Mucosa of descending colon (tissue), 3 donors: ENCODE measurements at places on chromosomes 5 and 9. TPM values are rescaled to one million over a fixed set of nuclear protein-coding genes. Genes with fewer than 3 reads are reported as not detected.

The C8G gene
- 15.4 TPM for total RNA-seq

The GFI1B gene
- total RNA-seq: 1.4 TPM

The FBLL1 gene
- total RNA-seq: 0.76 TPM

The MORN5 gene
- total RNA-seq: not detected

The CCNJL gene
- 8.7 TPM for total RNA-seq

The TSLP gene
- 0.14 TPM for total RNA-seq

The PCDHGA7 gene
- total RNA-seq: 1.7 TPM

The SH3GL2 gene
- total RNA-seq: 0.63 TPM

- no peak for DNase-seq
Measured at GRCh38 chr9:106677374-106677773, 185.6 kb upstream of the ZNF462 start.

- peak; percentile 99 for DNase-seq
Measured at GRCh38 chr9:86282077-86282978, at the start of gene ISCA1. ISCA1 (minus strand) TSS chr9:86282538; CDS start chr9:86282458, 80 bp downstream.

- DNase-seq: no peak
Measured at GRCh38 chr9:123099042-123099441, 65.6 kb downstream of the GPR21 start.

DNA sequence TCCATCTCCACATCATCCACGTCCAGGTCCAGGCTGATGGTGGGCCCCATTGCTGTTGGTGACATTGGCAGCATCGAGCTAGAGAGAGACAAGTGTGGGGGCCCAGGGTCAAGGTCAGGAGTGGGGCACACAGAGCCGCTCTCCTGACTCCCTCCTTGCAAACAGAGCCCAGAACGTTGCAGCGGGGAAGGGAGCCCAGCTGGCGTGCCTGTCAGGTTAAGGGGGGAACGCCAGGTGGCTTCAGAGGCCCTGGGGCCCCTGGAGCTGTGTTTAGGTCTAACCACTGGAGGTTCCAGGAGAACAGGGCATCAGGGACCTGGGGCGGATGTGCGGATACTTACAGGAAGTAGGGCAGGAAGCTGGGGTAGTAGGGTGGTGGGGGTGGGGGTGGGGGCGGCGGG lies 7.5 kb downstream of the RNF44 start:
- DNase-seq: peak; percentile 17

DNA sequence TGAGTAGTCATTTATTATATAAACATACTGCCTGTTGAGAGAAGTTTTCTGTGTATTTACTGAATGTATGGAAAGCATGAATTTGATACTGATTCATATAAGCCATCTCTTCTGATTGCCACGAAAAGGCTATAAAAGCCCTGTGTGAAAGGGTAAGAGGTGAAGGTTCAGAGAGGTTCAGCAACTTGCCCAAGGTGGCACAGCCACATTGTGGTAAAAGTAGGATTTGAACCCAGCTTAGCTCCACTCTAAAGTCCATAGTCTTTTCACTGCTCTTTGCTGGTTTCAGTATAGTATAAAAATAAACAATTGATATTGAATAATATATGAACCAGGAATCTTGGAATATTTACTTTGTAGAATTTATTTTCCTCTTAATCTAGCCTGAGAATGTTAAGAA lies 71.3 kb downstream of the VCAN start:
- DNase-seq: no peak

DNA sequence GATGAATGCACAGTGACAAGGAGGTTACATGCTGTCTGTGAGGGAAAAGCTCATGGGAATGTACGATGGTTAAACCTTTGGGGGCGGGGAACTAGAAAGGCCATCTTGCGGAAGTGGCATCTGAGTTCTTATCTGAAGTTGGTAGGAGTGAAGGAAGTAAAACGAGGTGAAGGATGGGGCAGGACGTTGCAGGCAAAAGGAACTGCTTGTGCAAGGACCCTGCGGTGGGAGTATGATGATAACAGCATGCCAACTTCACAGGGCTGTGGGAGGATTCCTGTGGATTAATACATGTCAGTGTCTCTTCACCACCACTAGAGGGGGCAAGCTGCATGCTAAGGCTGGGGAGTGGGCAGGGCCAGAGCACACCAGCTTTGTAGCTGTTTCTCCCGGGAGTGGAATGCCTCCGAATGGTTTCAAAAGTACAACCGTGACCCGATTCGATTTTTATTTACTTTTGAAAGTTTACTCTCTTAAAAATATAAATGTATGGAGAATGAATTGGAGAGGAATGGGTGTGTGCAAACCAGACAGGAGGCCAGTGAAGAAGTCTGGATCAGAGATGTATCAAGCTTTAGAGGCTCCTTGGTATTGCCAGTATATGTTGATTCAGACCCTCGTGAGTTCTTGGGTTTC lies 62.5 kb downstream of the CYFIP2 start:
- DNase-seq: peak; percentile 59

DNA sequence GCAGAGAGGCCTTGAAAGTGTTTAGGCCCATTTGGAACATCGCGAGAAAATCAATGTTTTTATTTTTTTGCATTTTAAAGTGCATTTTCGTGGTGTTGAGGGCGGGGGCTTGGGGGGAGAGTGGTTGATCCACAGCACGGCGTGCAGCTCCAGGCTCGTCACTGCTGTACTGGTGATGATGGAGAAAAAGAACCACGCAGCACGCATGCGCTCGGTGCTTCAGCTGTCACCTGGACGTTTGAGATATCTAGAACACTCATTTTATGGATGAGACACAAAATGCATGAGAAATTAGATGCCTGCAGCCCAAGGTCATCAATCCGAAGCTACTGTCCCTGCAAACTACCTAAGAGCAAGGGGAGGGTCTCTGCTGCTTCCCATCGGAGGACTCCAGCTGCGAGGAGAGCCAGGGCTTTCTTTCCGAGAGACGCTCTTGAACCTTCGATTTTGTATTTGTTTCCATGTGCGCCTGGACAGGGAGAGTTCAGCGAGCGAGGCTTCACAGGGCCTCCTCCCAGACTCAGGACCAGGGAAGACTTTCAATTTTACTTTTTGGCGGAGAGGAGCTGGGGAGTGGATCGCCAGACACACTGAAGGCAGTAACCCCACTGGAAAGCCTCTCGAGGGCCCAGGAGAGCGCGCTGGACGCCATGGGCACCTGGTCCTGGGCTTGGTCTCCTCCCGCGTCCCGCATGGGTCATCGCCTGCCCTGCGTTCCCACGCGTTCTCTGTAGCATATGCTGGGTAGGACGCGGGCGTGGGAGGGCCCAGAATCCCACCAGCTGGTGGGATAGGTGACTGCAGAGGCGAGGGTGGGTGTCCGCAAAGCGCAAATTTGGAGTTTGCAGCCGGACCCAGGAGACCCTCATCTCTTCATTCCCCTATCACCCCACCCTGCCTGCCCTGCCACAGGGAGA lies 2.5 kb downstream of the DMRT2 start:
- DNase-seq: peak; percentile 41

GRCh38 chr5:134794082-134794481 lies 35.5 kb downstream of the DDX46 start:
- DNase-seq: no peak

DNA sequence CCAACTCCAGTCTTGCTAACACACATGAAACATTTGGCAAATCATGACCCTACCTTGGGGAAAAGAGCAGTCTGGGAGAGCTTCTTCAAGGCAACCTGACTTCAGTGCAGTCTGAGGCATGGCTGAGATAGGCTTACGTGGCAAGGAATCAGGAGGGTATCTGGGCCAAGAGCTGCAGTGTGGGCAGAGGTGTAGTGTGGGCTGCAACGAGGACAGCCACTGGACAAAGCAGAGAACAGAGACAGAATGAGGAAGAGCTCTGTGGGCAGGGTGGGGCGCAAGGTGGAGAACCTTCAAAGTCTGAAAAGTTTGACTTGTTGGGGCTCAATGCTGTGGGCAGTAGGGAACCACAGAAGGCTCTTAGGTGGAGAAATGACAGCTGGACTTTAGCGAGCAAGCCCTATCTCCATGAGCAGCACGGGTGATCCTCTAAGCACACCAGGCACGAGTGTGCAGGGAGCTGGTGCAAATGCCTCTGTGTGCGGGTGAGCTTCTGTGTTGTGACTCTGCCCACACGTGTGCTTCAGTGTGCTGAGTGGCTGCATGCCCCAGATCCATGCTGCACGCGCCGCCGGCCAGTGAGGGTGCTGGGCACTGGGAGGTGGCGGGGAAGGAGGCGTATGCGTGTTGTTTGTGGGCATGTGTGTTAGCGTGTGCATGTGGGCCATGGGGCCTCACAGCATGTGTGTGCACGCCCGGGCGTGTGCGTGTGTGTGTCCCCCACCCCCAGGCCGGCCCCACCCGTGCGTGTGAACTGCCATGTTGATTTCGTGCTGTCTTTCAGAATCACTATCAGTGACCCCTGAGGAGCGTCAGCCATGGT lies 23.3 kb downstream of the GOLGA2 start:
- DNase-seq: no peak

- DNase-seq: no peak
Measured at GRCh38 chr9:96460882-96461281, 10.9 kb downstream of the HABP4 start.

- no peak for DNase-seq
Measured at GRCh38 chr5:145906401-145906800, 30.0 kb upstream of the SH3RF2 start.

DNA sequence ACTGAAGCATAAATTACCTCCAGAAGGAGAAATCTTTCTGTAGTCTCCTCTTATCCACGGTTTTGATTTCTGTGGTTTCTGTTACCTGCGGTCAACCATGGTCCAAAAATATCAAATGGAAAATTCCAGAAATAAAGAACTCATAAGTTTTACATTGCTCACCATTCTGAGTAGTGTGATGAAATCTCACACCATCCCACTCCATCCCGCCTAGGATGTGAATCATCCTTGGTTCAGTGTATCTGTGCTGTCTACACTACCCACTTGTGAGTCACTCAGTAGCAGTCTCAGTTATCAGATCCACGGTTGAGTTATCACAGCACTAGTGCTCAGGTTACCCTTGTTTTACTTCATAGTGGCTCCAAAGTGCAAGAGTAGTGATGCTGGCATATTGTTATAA lies 371.2 kb downstream of the NFIB start:
- no peak for DNase-seq

DNA sequence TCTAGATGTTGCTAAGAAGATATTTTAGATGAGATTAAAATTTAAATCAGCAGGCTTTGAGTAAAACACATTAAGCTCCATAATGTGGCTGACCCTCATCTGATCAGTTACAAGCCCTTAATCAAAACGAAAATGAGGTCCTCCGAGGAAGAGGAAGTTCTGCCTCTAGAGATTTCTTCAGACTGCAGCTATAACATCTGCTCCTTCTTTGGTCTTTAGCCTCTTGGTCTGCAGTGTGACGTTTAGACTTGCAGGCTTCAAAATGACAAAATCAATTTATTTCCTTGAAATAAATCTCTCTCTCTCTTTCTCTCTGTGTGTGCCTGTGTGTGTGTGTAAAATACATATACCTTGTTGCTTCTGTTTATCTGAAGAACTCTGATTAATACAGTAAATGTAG lies 1429.8 kb upstream of the CDH9 start:
- no peak for DNase-seq

GRCh38 chr5:78594610-78595457 lies 53.7 kb downstream of the LHFPL2 start:
- DNase-seq: no peak

DNA sequence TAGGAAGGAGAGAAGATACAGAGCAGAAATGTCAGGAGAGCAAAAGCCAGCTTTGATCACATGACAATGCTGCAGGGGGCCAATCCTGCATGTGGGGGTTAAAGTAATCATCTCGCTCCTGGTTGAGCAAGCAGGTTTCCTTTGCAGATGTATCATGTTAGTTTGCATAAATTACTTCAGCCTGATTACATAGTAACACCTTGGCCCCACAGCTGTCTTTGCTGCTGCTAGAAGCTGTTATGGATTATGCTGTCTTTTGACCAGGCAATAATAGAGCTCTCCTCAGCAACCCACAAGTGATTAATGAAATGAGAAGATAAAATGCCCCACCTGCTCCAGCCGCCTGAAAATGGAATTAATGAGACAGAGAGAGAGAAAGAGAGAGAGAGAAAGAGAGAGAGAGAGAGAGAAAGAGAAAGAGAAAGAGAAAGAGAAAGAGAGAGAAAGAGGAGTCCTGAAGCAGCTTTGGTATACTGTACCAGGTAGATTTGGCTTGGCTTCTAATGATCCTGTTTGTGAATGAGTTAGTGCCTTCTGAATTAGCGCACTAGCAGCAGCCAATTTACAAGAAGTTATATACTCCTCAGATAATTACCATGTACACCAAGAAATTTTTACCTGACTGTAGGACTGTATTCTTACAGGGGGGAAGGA lies 174.3 kb upstream of the RORB start:
- DNase-seq: no peak

- no peak for DNase-seq
Measured at GRCh38 chr5:26009742-26010141, 1028.6 kb downstream of the CDH9 start.

- no peak for DNase-seq
Measured at GRCh38 chr9:70108181-70108580, 64.5 kb downstream of the MAMDC2 start.

DNA sequence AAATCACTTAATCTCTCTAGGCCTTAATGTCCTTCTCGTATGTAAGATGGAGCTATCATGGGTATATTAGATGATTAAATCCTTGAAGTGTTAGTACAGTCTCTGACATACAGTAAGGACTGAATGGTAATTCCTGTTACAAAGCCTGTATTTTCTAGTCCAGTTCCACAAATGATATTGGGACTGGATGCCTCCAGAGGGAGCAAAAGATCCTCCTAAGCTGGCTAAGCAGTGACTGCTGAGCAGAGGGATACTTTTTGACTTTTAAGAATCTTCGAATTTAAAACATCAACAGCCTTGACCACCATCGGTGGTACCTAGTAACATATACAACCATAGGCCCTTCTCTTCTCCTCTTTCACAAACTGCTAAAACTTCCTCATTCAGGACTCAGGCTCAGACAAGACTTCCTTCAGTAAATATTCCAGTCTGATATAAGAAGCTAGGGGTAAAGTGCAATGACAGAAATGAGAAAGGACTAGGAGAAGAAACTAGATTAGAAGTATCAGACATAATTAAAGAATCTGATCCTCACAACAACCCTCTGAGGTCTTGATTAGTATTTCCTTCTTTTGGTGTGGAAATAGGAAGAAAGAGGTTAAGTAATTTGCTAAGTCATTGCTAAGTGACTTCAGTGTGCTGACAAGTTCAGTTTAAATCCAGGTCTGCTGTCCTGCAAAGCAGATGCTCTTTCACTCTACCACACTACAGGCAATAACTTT lies 13.9 kb downstream of the PTAR1 start:
- no peak for DNase-seq

- no peak for DNase-seq
Measured at GRCh38 chr5:177146891-177147638, 13.5 kb downstream of the NSD1 start.

- DNase-seq: no peak
Measured at GRCh38 chr5:28495876-28496275, 1457.5 kb upstream of the CDH9 start.

DNA sequence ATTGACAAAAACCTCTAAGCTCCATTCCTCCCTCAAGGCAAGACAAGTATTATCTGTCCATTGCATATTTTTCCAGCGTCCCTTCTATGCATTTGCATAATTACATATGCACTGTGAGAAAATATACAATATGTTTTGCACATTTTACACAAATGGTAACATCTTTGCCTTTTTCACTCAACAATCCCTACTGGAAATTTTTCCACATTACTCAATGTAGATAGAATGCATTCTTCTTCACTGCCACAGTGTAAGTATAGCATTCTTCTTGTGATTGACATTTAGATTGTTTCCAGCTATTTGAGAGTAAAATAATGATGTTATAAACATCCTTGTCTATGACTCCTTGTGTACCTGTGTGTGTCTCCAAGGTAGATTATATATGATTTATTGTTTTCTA lies 205.0 kb downstream of the SLIT3 start:
- DNase-seq: no peak
